ENCODE measurements at places on chromosomes 6 and 20. TPM values are rescaled to one million over a fixed set of nuclear protein-coding genes. Genes with fewer than 3 reads are reported as not detected.

Gene COL12A1
- not detected for total RNA-seq

Gene SALL4
- total RNA-seq, result 0.08 TPM

Gene IRF4
- total RNA-seq, result 94.2 TPM

Gene L3MBTL1
- 10.6 TPM for total RNA-seq

Gene ADAM33
- total RNA-seq, result not detected

Gene FRK
- 0.06 TPM for total RNA-seq

Gene OTOR
- total RNA-seq, result not detected

Gene NOTCH4
- 0.79 TPM for total RNA-seq

Gene C20orf202
- total RNA-seq, result 0.25 TPM

Gene PM20D2
- total RNA-seq, result 20.6 TPM

Gene CPNE5
- total RNA-seq, result 0.99 TPM

Gene RRAGD
- 9.3 TPM for total RNA-seq

Gene SLC2A10
- not detected for total RNA-seq

Gene SIRPD
- total RNA-seq, result 0.31 TPM

Gene TRAPPC3L
- total RNA-seq, result not detected

Gene TTLL9
- not detected for total RNA-seq

Gene GSTA2
- not detected for total RNA-seq

Gene LY86
- total RNA-seq, result 5.5 TPM

Gene CTNNBL1
- total RNA-seq, result 66.7 TPM

Gene ARG1
- not detected for total RNA-seq

Gene BMP7
- total RNA-seq, result not detected

Gene HLA-DRB5
- not detected for total RNA-seq

Gene TFAP2B
- total RNA-seq, result not detected

Gene NCOA5
- 27.8 TPM for total RNA-seq

Gene CD109
- 1.8 TPM for total RNA-seq

Gene BPI
- not detected for total RNA-seq

Gene ERVFRD-1
- total RNA-seq, result not detected
